ENCODE measurements at places on chromosomes 1 and 21.

DNA sequence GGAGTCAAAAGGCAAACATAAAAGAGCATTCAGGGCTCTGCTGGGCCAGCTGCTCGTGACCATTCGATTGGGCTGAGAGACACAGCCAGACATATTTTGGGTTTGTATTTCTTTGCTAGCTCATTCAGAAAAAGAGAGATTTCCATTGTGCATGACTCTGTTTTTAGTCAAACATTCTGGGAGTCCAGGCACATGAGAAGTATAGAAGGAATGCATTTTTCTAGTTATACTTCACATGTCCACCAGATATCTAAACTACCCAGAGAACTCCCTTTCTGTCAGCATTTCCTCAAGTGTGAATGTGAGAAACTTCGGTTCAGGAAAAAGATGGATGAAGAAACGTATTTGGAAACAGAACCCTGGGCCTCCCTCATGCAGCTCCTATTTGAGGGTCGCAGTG lies 6.3 kb upstream of the KCNE1 start:
- no peak for DNase-seq

- no peak for DNase-seq
Measured at GRCh38 chr1:115912116-115912515, 64.2 kb upstream of the SLC22A15 start.

GRCh38 chr1:40226192-40226591 lies 21.5 kb upstream of the TMCO2 start:
- DNase-seq = no peak

GRCh38 chr1:91173346-91173890 lies 151.6 kb upstream of the ZNF644 start:
- DNase-seq = no peak

DNA sequence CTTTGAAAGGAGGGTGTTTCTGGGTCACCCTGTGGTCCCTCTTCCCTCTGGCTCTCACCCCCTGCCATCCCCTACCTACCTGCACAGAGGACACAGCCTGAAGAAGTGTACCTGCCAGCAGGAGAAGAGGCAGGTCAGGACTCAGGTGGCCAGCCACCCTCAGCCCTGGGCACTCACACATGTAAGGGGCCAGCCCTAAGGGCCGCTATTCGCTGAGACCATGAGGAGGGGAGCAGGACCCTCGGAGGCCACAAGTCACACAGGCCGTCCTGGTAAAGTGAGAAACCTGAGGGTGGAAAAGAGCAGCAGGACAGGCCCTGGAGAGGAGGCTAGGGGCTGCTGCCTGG lies 1.2 kb downstream of the ZNF692 start:
- DNase-seq = no peak

DNA sequence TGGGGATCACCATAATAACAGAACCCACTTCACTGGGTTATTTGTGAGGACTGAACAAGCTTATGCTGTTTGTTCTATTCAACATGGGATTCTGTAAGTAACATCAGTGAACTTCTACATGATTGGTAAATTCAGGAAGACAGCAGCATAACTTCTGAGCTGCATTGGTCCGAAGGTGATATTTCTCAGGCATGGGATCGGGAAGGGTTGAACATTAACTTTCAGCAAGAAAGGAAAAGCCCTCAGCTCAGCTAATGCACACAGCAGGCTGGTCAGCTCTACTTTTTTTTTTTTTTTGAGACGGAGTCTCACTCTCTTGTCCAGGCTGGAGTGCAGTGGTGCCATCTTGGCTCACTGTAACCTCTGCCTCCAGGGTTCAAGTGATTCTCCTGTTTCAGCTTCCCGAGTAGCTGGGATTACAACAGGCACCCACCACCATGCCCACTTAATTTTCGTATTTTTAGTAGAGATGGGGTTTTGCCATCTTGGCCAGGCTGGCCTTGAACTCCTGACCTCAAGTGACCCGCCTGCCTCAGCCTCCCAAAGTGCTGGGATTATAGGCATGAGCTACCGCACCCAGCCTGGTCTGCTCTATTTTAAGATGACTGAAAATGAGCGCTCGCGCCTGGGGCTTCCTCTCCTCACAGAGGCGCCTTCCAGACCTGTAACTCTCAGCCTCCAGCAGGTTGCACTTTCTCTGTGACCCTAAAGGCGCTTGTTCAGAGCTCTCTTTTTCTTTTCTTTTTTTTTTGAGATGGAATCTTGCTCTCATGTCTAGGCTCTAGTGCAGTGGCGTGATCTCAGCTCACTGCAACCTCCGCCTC lies 42.2 kb downstream of the ECE1 start:
- no peak for DNase-seq

DNA sequence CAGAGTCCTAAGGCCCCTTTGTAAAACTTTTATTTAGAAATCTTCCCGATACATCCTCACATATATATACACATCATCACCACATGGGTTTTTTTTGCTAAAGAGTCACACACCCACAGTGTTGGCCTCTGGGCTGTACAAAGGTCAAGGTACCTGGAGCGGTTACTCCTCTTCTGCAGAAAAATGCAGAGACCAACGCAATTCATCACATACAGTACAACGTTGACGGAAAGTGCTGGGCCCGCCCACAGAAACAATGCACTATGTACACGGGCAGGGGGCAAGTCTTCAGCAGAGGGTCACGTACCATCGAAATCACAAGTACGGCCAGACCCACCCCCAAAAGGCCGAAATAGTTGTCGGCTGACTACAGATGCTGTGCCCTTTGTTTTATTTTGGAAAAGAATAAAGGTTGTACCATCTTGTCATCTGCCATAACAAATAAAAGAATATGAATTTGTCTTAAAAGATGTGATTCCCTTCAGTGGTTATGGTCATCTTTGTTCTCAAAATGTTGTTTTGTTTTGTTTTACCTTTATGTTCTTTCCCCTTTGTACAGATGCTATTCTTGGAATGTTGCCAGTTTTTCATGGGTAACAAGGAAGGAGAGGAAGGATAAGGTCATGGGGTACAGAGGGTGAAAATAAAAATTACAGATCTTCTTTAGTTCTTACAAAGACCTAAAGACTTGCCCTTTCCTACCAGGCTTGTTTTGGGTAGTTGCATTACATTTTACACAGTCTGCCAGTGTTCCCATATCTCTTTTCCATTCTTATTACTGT lies 15.6 kb downstream of the TAL1 start:
- no peak for DNase-seq

DNA sequence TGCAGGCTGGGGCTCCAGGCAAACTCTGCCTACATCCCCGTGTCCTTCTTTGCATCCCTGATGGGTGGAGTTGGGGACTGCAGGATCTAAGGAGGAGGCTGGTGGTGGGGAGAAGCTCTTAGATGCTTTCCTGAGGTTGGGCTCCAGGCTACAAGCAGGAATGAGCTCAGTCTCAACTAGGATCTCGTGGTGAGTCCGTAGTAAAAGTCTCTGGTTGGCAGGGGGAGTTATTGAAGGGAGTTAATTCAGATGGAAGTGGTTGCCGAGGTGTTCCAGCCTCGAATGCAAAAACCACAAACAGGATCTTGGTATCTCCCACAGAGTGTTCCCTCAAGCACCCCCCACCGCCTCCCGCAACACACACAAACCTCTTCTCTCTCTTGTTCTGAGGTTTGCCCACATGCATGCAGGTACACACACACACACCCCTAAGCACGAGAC lies 35.0 kb downstream of the TMCC2 start:
- no peak for DNase-seq
